ENCODE measurements at places on chromosomes 1 and 21.

GRCh38 chr1:29729281-29729680 lies 493.0 kb downstream of the PTPRU start:
- DNase-seq, result no peak

DNA sequence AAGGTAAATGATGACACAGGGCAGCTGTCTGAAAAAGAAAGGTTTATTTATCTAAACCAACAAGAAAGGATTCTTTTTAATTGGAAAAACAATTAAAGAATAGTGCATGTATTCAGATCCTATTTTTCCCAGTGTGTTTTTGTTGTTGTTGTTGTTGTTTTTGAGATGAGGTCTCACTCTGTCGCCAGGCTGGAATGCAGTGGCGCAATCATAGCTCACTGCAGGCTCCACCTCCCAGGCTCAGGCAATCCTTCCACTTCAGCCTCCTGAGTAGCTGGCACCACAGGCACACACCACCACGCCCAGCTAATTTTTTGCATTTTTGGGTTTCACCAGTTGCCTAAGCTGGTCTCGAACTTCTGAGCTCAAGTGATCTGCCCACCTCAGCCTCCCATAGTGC lies 22.1 kb downstream of the NEK2 start:
- peak; percentile 32 for DNase-seq

GRCh38 chr1:90835661-90836344 lies 118.7 kb upstream of the BARHL2 start:
- DNase-seq, result no peak

GRCh38 chr1:225460737-225461532 lies 33.1 kb upstream of the LBR start:
- DNase-seq, result peak; percentile 29

- no peak for DNase-seq
Observed at GRCh38 chr1:69246710-69247109, 321.0 kb upstream of the LRRC7 start.

GRCh38 chr1:184116287-184116686 lies 64.8 kb downstream of the TSEN15 start:
- DNase-seq, result no peak

- DNase-seq, result peak; percentile 90
Observed at GRCh38 chr1:91569411-91570119, 68.9 kb downstream of the CDC7 start.
